ENCODE measurements at places on chromosomes 4 and X.

- DNase-seq = no peak
Observed at GRCh38 chrX:4661771-4662170, 948.3 kb upstream of the PRKX start.

DNA sequence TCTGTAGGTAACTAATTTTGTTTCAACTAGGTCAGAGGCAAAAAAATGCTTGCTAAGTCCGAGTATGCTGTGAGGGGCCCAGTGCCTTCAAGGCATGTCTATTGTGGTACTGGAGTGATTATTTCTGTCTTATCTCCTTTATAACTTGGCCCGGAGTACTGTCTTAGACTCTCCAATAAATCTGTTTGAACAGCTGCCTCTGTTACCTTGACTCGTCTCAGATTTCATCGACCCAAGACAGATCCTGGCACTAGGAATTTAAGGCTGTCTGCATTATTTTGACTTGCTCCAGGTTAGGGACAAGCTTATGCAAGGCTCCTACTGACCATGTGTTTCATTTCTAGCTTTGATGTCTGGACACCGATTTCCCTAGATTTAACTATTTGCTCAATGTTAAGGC, 41.1 kb upstream of the NKAP start:
- no peak for DNase-seq

DNA sequence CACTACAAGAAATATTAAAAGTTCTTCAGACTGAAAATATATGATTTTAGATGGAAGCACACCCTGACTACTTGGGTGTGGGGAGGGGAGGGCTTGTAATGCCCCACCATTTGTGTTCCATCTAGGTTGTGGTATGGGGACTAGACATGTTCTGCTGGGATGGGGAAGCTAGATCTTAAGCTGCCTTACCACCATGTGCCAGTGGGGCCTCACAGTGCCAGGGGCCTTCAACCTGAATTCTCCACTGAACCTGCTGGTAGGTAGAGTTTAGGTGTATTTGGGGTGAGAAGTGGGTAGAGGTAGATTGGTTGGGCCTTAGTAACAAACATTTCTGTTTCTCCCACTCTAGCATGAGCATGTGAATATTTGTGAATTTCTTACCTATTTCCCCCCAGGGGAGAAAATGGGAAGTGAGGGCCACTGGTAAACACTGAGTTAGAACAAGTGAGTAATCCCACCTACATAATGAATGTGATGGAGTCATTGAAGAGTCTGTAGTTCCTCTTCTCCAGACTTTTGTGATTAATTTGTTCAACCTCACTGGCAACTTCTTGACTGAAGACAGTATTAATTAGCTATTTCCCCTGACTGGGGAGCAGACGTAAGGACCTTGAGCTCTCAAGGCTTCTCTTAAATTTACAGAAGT, 44.0 kb downstream of the BRCC3 start:
- DNase-seq = no peak

- DNase-seq = no peak
Observed at GRCh38 chrX:54172455-54172854, 10.6 kb downstream of the FAM120C start.

DNA sequence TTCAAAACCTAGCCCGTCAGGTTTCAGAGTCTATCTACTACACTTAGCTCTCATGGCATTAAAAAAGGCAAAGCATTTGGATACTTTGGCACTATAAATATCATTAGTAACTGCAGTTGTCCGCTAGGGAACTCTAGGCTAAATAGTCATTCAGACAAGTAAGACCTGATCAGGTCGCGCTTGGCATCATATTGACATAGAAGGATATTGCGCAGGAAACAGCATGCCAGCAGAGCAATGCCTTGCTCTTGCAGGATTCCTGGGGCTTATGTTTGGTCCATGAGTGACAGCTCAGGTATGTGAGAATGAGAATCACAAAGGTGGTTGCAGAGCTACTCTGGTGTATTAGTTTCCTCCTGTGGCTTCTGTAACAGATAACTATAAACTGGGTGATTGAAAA, 62.7 kb downstream of the KDM6A start:
- no peak for DNase-seq

GRCh38 chr4:164095313-164096110, 601.0 kb downstream of the TMA16 start:
- DNase-seq = no peak
